ENCODE measurements at places on chromosomes 3 and 15.

- peak; percentile 42 for DNase-seq
Measured at GRCh38 chr3:76554707-76555106, 485.2 kb upstream of the ROBO2 start.

DNA sequence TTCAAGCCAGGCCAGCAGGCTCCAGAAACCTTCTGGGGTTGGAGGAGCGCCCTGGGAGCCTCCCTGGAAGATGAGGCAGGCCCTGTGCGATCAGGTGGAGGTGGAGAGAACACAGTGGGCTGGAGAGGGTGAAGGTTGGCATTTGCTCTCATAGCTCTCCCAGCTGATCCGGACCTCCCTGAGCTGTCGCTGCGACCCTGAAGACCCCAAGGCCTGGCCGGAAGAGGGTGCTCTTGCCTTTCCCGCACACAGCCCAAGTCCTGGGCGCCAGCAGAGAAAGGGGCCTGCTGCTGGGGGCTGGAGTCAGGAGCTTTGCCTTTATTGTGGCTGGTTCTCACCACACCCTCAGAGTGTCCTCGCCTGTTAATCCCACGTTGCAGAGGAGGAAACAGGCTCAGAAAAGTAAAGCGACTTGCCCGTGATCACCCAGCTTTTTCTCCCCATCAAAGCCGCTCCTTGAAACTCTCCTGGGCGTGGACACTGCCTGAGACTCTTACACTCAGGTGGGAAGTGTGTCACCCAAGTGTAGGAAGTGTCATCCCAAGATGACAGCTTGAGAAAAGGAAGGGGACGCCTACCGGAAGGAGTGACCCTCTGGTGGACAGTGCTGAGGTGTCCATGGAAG, 8.6 kb upstream of the RPL29 start:
- DNase-seq: no peak

DNA sequence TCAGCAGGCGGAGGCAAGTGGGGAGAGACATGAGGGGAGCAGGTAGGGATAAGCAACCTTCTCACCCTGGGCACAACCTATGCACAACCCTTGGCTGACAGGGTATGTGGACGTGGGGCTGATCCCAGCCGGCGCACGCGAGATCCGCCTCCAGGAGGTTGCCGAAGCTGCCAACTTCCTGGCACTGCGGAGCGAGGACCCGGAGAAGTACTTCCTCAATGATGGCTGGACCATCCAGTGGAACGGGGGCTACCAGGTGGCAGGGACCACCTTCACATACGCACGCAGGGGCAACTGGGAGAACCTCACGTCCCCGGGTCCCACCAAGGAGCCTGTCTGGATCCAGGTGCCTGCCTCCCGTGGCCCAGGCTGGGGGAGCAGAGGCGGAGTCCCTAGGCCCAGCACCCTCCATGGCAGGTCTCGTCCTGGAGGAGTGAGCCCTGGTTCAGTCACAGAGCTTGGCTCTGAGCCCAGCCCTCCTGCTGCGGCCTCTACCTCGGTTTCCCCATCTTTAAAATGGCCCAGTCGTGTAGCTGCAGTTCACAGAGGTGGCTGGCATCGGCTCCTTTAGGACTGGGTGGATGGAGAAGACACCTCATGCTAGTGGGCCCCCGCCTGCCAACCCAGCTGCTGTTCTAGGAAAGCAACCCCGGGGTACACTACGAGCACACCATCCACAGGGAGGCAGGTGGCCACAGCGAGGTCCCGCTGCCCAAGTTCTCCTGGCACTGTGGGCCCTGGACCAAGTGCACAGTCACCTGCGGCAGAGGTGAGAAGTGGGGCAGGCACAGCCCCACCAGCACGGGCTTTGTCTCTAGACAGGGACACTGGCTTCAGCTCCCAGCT, 96.0 kb downstream of the TBC1D2B start:
- no peak for DNase-seq

DNA sequence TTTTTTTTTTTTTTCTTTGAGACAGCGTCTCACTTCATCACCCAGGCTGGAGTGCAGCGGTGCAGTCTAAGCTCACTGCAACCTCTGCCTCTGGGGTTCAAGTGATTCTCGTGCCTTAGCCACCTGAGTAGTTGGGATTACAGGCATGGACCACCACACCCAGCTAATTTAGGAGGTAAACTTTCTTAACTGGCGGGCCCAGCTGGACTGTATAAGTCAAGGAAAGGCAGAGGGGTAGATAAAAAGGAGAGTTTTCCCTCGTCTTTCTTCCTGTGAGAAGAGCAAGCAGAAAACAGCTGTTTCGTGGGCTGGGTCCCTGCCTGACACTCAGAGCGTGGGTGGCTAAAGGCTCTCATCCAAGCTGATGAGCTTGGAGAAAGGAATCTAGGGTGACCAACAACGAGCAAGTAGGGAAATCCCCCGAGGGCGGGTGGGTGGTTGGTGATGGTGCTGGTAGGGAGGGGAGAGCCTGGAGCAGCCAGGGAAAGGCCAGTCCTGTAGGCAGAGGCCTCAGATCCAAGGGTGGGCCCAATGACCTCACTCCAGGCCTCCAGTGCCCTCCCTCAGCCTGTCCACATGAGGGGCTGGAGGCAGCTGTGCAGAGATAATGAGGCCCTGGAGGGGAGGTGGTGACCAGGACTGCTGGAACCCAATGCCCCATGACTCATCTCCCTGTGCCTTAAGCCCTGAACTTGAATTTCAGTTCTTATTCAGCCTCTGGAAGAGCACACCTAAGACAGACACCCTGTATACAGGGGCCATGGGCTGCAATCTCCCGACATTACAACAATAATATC, 43.1 kb upstream of the LIMD1 start:
- DNase-seq: peak; percentile 94

DNA sequence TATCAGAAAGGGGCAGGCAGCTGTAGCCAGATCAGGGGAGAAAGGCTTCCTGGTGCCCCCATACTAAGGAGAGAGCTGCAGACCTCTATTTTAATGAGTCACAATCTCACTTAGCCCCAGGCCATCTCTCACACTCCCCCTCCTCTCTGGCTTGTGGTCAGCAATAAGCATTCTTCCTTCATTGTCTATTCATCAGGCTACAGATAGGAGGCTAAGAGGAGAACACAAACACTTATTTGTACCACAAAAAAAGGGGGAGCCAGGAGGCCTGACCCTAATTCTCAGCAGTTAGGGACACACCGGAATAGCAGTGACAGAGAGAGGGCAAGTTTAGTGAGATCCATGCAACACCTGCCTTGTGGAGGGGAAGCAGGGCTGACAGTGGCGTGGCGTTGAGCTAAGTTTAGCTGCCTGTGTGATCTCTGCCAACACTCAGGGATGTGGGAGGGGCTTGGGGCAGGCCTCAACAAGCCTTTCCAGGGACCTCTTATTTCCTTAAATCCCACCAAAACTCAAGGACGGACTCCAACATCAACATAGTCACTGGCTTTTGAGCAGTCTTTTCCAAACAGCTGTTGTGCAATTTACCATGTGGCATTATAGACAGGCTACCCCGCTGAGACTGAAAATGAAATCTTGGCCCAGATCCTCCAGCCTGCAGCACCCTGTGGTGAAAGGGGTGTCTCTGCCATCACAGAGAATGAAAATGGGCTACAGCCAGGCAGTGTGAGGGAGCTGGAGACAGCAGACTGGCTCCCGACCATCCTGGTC, 191.9 kb upstream of the TSC22D2 start:
- DNase-seq: no peak

- no peak for DNase-seq
Measured at GRCh38 chr3:109977897-109978296, 640.6 kb upstream of the DPPA4 start.

DNA sequence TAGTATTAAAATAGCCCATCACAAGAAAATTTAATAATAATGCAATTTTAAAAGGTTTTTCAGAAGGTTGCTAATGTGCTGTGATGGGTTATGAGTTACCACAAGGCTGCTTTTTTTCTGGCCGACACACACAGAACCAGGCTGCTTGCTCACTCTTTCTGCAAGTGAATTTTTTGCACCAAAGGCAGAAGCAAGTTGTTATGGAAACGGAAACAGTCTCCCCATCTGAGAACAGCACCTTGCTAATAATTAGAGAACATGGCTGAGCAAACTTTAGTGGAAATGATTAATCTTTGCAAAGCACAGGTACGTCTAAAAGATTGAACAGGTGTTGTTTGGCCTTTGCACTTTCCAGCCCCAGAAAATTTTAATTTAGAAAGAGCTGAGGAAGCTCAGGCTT, 51.0 kb downstream of the CACNA2D3 start:
- DNase-seq: no peak

- DNase-seq: no peak
Measured at GRCh38 chr3:184694716-184695115, 17.1 kb downstream of the MAGEF1 start.

DNA sequence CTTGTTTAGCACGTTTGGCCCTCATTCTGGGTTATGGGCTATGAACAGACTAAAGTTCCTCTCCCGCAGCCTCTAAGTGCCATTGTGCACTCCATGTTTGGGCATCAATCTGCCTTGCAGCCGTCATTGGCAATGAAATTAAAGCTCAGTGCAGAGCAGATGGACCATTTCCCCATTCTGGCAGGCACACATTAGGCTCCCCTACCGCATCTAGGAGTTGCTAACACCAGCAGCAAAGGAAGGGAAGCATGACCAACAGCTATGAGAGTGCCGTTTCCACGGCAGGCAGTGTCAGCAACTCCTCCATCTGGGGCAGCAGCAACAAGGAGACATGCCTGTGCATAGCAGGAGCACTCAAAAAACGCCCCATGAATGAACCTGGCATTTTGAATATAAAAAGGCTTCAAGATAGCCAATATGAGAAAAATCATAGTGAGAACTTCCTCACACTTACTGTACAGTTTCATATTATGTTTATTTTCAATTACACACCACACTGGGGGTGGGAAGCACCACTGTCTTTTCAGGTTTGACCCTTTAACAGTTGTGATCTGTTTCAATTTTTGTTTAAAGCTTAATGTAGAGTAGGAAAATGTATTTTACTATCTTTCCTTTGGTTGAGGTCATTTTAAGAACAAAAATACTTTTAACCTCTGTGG, 218.7 kb downstream of the KCNMB2 start:
- no peak for DNase-seq

DNA sequence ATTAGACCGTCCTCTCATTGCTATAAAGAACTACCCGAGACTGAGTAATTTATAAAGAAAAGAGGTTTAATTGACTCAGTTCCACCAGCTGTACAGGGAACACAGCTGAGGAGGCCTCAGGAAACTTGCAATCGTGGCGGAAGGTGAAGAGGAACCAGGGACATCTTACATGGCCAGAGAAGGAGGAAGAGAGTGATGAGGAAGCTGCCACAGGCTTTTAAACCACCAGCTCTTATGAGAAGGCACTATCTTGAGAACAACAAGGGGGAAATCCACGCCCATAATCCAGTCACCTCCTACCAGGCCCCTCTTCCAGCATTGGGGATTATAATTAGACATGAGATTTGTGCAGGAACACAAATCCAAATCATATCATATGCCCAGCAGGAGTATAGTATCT, 138.5 kb downstream of the ALCAM start:
- DNase-seq: no peak

GRCh38 chr15:52505151-52505550, 23.5 kb downstream of the MYO5A start:
- DNase-seq: no peak

DNA sequence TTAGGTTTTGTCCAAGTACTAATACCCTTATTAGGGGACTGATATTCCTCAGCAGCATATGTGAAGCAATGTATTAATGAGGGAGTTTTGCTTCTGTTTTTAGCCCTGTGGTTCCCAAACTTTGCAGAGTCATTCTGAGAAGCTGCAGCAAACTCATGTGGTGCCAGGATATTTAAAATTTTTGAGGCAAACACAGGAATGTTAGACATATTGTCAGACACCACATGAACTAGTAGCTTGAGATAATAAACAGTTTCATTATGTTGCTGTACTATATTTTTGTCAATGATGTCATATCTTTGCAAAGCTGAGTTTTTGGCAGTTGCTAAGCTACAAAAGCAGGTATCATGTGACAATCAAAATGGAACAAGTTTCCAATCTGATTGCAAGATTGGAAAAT, 36.6 kb downstream of the ATP6V1A start:
- DNase-seq: peak; percentile 63

DNA sequence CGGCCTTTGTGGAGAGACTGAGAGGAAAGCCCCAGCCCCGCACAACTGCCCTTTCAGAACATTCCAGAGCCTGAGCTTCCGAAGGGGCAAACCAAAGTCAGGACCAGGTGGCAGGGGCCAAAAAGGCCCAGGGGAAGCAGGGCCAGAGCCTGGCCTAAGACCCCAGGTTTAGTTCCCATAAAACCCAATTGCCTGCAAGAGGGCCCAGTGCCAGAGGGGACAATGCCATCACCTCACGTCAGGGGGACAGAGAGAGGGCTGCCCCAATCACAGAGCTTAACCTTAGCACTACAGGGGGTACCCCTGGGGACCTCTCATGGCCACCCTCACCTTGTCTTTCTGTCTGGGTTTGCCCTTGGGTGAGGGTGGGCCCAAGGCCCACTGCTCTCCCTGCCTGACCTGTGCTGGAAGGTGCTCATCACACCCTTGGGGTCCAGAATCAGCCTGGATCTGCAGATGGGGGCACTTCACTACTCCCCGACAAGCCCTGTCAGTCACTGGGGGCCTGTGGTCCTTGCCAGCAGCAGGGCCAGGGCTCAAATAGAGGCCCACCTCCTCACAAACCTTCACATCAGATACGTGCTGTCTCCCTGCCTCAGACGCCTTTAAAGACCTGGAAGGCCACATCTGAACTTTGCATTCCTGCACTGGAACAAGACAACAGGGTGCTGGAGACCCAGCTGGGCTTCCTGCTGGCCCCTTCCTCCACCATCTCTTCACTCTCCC, 3.8 kb downstream of the CALML4 start:
- no peak for DNase-seq

DNA sequence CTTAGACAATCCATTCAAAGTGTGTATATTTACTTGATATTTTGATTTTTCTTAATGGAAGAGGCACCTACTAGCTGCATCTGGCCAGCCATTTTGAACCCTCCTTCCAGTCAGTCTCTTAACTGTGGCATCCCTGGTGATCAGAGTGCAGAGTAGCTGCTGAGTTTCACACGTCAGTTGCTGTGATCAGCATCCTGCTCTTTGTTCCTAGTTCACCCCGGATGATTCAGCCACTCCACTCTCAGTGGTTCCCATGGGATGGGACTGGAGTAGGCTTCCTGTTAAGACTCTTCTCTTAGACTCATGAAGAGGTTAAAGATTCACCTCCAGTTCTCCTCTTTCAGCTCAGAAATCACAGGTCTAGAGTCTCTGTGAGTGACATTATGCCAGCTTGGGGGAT, 75.8 kb downstream of the STXBP5L start:
- no peak for DNase-seq

DNA sequence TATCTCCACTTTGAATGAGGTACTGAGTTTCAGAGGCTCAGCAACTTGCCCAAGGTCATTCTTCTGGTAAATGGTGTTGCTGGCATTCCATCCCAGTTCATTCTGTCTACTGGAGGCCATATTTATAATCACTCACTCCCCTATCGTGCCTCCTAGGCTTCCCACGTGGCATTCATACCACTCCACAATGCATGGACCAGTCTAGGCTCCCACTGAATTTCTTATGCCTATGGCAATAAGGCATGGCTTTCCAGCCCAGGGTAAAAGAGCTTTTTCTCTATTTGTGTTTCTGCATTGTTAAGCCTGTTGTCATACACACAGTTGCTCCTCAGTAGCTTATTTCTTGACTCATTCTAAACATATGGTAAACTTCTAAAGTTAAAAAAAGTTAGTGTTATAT, 19.9 kb downstream of the BBX start:
- no peak for DNase-seq

GRCh38 chr3:41404582-41404981, 205.3 kb downstream of the CTNNB1 start:
- no peak for DNase-seq

Measured in HS-27A (cell line).